NCI-H345 (cell line): ENCODE measurements at places on chromosomes 3 and 15.
A peak's percentile ranks its signal among the peaks of the same experiment; 100 is the strongest.

GRCh38 chr3:138774529-138775253, 60.0 kb downstream of the PIK3CB start:
- DNase-seq: peak; percentile 89

DNA sequence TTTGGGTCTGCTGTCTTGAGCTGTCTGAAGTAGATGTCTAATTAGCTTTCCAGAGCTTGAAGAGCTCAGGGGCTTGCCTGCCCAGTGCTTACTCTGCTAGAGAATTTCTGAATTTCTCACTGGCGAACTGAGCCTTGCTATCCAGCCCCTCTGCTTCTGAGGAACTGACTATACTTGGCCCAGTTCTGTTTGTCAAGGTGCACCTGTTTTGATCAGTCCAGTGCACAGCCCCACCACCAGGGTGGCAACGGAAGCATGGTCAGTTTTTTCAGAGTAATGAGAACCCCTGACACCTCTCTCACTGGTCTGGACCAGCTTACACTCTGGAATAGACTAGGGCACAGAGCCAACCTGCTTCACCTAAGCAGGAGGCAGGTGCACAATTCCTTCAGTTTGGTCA, 25.2 kb downstream of the ITGB5 start:
- DNase-seq: no peak

GRCh38 chr3:139292192-139292591, 51.6 kb upstream of the MRPS22 start:
- DNase-seq: no peak

DNA sequence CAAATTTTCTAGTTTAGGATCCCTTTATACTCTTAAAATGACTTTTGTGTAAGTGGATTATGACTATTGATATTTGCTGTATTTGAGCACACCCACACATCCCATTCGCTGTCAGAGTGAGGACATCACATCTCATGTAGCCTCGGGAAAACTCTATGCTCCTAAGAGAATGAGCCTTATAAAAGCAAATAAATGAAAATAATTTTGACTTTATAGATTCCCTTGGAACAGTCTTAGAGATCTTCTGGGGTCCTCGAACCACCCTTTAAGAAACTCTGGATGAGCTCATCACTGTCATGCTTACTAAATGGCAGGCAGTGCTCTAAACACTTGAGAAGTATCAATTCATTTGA, 16.1 kb upstream of the EXOG start:
- no peak for DNase-seq

DNA sequence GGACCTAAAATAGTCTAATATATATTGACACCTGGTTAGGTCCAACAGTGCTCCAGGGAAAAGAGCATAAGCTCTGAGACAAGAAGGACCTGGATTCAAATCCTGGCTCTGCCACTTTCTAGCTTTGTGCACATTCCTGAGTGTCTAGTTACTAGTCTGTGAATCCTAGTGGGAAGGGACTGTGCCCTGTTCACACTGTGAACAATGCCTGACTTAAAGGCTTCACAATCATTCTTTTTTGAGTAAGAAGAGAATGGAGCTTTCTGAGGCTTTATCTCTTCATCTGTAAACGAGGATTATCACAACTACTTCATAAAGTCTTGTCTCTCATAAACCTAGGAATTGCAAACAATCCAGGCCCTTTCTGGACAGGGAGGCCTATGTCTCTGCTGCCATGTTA, 235.9 kb downstream of the SOX2 start:
- no peak for DNase-seq

DNA sequence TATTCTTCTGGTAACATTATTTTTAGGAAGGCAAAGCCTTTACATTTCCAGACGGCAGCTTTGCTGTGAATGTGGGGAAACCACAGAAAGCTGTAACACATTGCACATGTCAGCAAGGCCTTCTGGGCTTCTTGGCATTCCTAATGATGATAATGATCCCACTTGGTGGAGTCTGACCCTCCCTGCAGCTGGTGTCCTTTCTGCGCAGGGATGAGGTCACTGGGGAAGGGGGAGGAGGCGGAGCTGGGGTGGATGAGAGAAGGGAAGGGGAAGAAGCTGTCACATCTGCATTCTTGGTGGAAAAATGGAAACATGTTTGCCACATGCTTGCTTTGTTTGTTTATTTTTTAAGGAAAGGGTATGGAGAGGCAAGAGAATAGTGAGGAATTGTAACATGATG, 68.6 kb downstream of the FILIP1L start:
- no peak for DNase-seq

DNA sequence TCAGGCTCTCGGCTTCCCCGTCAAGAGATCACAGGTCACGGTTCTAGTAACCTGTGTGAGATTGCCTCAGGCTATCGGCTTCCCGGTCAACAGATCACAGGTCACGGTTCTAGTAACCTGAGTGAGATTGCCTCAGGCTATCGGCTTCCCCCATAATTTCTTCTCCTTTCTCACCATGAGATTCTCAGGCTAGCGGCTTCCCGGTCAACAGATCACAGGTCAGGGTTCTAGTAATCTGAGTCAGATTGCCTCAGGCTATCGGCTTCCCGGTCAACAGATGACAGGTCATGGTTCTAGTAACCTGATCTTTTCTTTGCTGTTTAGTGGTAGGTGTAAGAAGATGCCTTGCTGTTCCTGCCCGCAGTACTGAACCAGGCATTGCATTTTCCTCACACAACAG, 418.2 kb upstream of the ZNF717 start:
- no peak for DNase-seq

- DNase-seq: no peak
Observed at GRCh38 chr3:89787979-89788378, 680.6 kb downstream of the EPHA3 start.

DNA sequence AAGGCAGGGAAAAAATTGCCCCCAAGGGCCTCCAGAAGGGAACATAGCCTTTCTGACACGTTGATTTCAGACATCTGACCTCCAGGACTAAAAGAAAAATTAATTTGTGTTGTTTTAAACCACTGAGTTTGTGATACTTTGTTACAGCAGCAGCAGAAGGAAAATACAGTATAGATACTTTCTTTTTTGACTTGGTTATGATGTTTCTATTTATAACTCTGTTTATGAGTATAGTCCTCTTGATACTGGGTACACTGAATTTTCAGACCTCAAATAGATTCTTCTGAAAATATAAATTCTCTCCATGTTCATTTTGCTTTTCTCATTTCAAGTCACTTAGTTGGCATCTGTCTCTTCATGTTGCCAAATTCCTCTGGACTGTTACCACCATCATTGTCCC, 44.4 kb upstream of the ST3GAL6 start:
- no peak for DNase-seq

DNA sequence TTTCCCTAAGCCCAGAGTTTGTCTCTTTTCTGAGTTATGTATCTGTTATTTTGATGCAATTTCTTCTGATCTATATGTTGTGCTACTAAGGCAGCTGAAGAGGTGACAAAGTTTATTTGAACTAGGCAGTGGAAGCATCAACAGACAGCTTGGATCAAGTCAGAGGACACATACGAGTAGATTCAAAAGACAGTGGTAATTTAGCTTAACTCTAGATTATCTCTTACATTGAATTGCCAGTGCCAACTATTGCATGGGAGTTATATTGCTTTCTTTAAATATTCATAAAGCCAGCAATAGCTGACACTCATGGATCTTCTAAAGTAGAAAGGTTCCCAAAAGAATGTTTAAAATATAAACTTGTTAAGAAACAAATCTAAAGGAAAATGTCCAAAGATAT, 37.3 kb upstream of the CCDC66 start:
- DNase-seq: no peak

- DNase-seq: no peak
Observed at GRCh38 chr15:62455441-62455921, 290.4 kb upstream of the C2CD4B start.

- DNase-seq: no peak
Observed at GRCh38 chr3:110349295-110349694, 722.3 kb upstream of the NECTIN3 start.

- no peak for DNase-seq
Observed at GRCh38 chr3:195247863-195248189, 23.1 kb downstream of the XXYLT1 start.

GRCh38 chr3:9047452-9048346, 84.4 kb upstream of the RAD18 start:
- no peak for DNase-seq

- no peak for DNase-seq
Observed at GRCh38 chr15:36632226-36632625, 52.8 kb downstream of the CDIN1 start.

DNA sequence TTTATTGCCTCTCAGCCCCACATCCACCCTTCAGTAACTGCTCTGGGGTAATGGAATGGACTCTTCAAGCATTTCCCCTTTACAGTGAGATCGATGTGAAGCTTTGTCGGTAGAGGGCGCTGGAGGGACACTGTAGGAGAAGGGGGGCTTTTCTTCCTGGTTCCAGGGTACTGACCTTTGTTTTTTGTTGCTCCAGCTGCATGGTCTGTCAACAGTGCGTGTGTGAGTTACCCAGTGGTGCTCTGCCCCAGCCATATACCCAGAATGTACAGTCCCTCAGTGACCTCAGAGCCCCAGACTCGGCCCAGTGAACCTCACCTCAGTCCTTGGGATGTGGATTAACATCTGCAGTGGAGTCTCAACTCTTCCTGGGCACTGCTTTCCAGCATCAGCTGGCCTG, 180.3 kb upstream of the TSC22D2 start:
- peak; percentile 11 for DNase-seq

DNA sequence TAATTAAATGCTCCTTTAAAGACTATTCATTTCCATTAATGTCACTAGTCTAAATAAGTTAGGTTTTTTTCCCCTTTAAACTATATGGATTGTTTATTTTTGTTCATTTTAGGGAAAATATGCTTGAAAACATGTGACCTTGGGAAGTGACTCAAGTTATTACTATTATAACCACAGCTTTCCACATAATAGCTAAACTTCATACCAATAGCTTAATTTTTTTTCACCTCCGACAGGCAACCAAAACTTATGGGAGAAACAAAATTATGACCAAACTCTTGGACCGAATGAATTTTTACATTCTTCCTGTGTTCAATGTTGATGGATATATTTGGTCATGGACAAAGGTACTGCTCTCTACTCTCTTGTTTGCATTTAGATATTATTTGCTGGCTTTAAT, 16.2 kb downstream of the CPA3 start:
- DNase-seq: no peak

- no peak for DNase-seq
Observed at GRCh38 chr3:191263850-191264249, 64.8 kb downstream of the OSTN start.

GRCh38 chr3:127719369-127719768, 46.6 kb downstream of the ABTB1 start:
- DNase-seq: no peak

GRCh38 chr3:192054881-192055280, 593.9 kb downstream of the PYDC2 start:
- DNase-seq: no peak

DNA sequence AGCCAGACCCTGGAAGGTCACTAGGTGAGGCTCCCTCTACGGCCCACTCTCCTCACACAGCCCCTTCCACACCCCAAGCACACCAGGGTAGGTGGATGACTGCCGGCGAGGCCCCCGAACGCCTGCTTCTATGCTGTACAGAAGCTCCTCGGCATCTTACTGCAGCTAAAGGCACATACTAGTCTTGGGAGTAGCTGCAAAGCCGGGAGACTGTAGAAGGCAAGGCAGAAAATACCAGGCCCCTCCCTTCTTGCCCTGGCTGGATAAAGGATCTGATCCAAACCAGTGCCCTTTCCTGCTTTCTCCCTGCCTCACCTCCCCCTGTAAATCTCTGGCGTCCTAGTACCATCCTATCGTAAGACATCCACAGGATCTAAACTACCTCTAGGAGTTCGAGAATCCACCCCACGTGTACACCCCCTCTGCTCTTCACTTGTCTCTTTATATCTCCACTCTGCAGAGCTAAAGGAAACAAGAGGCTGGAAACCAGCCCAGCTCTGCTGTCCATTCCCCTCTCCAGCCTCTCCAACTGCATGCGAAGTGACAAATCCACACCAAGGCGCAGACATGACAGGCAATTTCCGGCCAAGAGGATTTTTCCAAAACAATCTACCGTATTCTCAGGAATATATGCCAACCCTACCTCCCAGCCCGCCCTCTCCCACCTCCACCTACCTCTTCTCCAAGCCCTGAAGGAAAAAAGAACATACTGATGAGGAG, 11.8 kb downstream of the TNK2 start:
- DNase-seq: peak; percentile 29

DNA sequence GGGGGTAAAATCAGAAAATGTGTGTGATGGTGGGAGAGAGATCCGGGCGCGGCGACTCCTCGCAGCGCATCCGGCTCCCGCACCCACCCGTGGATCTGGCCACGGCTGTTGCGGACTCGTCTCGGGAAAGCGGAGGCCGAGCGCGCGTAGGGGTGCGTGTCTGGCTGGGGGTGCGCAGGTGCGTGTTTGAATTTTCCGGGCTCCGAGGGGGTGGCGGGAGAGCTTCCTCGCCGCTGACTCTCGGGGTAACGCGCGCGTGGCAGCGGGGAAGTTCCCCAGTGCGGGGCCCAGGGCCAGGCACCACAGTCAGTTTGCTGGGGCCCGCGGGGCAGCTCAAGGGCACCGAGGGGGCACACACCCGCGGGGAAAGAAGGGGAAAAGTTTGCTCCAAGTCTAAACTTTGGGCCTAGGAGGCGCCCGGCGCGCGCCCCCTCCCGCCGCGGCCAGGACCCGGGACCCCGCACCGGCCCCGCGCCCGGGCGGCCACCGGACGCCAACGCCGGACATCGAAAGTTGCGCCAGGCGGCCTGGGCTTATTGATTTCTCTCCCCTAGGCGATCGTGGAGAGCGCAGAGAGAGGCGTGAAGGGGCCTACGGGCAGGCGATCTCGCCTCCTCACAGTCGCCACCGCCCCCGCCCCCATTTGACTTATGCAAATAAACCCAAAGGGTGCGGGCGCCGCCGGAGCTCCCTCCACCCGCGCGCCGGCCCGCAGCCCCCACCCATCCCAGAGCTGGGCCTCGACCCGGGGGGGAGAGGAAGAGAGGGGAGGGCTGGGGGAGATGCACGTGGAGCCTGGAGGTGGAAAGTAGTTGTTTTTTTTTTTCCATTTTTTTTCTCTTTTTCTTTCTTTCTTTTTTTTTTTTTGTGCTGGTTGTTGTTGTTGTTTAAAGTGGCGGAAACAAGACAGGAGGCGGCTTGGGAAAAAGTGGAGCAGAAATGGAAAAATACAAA, 639 bp downstream of the FOXP1 start:
- peak; percentile 51 for DNase-seq

- no peak for DNase-seq
Observed at GRCh38 chr3:73026111-73026759, 29.6 kb downstream of the PPP4R2 start.

- peak; percentile 33 for DNase-seq
Observed at GRCh38 chr15:76904461-76905012, 603 bp downstream of the SCAPER start.

DNA sequence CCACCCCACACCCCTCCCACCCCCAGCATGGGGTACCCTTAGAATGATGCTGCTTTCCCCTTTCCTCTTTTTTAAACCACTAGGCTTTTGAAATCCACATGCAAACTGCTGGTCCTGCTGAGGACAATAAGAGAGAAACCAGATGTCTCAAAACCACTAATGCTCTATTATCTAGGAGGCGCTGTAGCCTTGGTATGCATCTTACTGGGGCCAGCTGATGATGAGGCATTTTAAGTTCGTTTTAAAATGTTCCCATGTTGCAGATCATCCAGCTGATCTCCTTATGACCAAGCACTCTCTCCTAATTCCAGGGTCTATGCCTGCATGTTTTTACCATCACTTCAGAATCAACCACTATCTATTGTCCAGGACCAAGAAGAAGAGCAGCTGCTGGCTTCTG, 1.3 kb downstream of the NME9 start:
- DNase-seq: no peak

GRCh38 chr3:46209746-46210470, 1.8 kb upstream of the CCR1 start:
- DNase-seq: no peak

- DNase-seq: no peak
Observed at GRCh38 chr3:72571638-72572114, 276.6 kb downstream of the SHQ1 start.
